ENCODE measurements at places on chromosomes 16 and 17.

- DNase-seq: no peak
Measured at GRCh38 chr16:88494335-88495154, 41.5 kb downstream of the ZFPM1 start.

GRCh38 chr17:72205357-72205756 is 84.5 kb downstream of the SOX9 start:
- DNase-seq: no peak

GRCh38 chr16:11402051-11402744 is 56.9 kb downstream of the RMI2 start:
- DNase-seq: no peak

- DNase-seq: no peak
Measured at GRCh38 chr16:75578212-75578611, 12.0 kb downstream of the GABARAPL2 start.

DNA sequence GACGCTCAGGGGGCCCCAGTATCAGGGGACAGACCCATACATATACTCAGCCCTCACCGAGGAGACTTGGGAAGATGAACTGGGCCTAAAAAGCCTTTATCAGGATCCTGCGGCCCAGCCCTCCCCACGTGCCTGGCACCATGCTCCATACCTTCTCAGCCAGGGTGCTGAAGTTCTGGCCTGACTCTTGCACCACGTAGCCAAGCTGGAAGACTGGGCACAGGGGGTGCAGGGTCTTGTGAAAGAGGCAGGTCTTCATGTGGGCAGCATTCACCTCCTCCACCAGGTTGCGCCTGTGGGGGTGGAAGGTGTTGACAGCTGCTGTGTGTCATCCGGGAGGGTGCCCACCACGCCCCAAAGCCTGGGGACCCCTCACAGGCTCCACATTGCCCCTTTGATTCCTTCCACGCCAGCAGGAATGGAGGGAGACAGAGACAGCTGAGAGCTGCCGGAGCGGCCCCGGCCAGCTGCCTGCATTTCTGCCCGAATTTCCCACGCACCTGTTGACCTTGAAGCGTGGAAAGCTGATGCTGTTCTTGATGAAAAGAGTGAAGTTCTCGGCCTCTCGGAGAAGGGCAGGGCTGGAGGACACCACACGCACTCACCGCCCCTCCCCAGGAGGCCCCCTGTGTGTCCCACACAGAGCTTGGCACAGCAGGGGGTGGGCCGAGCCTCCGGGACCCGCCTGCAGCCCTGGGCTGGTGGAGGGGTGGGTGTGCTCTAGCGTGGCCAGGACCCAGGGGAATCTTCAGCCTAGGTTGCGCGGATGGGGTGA is 10.4 kb upstream of the CAMKK1 start:
- DNase-seq: no peak
